ENCODE measurements at places on chromosomes 12 and 14. TPM values are rescaled to one million over a fixed set of nuclear protein-coding genes. Genes with fewer than 3 reads are reported as not detected.

Gene GRIN2B
- under 0.01 TPM for total RNA-seq

Gene OR11H12
- not detected for total RNA-seq

Gene PSMB5
- 105 TPM for total RNA-seq

Gene KLRB1
- 0.56 TPM for total RNA-seq

Gene SDSL
- total RNA-seq, result 2.3 TPM

Gene PITPNM2
- 8.3 TPM for total RNA-seq

Gene GLI1
- total RNA-seq, result 0.72 TPM

Gene DCTN2
- total RNA-seq, result 105 TPM

Gene KITLG
- total RNA-seq, result 12.7 TPM

Gene RNASE7
- total RNA-seq, result 2.7 TPM

Gene ZBTB25
- total RNA-seq, result 5.9 TPM

Gene CLEC2A
- not detected for total RNA-seq

Gene CLEC4D
- 0.24 TPM for total RNA-seq

Gene RFLNA
- total RNA-seq, result not detected

Gene GNG2
- 1.5 TPM for total RNA-seq

Gene BMP4
- 2.0 TPM for total RNA-seq

Gene DCN
- 57.4 TPM for total RNA-seq

Gene DPPA3
- not detected for total RNA-seq

Gene GALNT16
- total RNA-seq, result 1.00 TPM

Gene SOAT2
- total RNA-seq, result not detected

Gene C1RL
- 22.7 TPM for total RNA-seq

Gene LGR5
- total RNA-seq, result not detected

Gene CLEC4C
- not detected for total RNA-seq

Gene HNRNPC
- 415 TPM for total RNA-seq

Gene MFAP5
- total RNA-seq, result 3.3 TPM

Gene CDH24
- total RNA-seq, result 3.4 TPM

Gene TAS2R9
- total RNA-seq, result not detected

Gene P3H3
- total RNA-seq, result 1.7 TPM

Gene HOXC13
- total RNA-seq, result 0.52 TPM

Gene C14orf132
- total RNA-seq, result 3.7 TPM

Gene PTPRB
- total RNA-seq, result 5.1 TPM

Gene KRT85
- not detected for total RNA-seq

Gene HCAR2
- 29.7 TPM for total RNA-seq

Gene HOXC6
- 1.6 TPM for total RNA-seq

Gene ATG2B
- total RNA-seq, result 13.8 TPM

Gene TAS2R30
- 1.1 TPM for total RNA-seq

Gene CCND2
- 48.9 TPM for total RNA-seq

Gene CCDC177
- total RNA-seq, result not detected

Gene OLR1
- 0.24 TPM for total RNA-seq

Gene GNPTAB
- total RNA-seq, result 18.4 TPM

Gene RNASE4
- 1.7 TPM for total RNA-seq

Gene LRRC43
- total RNA-seq, result 0.12 TPM

Gene KIF5A
- total RNA-seq, result 0.16 TPM

Gene TSPAN9
- total RNA-seq, result 15.9 TPM

Gene COL2A1
- not detected for total RNA-seq

Gene MMP14
- total RNA-seq, result 109 TPM

Gene TRAFD1
- 24.0 TPM for total RNA-seq

Gene PLXNC1
- total RNA-seq, result 1.7 TPM

Gene SYCP3
- total RNA-seq, result 0.12 TPM

All from esophagus mucosa (tissue), 1 donor.